ENCODE measurements at places on chromosomes 5 and 9.

DNA sequence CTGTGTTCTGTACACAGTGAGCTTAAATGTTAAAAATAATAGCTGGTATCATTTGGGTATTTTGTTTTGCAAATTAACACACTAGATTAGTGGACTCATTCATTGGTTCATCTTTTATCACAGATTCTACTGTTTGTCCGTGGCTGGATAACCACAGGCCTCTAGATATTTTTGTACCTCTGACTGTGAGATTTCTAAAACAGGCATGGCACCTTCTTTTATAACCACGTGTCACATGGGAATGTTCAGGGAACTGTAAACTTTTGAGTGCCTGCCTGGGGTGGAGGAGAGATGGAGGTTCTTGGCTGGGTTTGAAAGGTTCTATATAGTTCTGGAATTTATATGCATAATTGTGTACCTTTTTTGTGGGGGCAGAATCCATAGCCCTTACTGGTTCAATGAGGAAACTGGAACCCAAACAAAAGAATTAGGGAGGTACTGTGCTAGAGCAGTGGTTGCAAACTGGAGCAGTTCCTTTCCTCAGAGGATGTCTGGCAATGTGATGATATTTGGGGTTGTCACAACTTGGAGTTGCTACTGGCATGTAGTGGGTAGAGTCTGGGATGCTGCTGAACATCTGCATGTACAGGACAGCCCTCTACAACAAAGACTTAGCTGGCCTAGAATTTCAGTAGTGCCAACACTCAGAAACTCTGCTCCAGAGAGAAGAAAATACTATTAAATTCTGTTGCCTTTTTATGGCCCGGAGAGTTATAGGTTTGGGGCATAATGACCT lies 16.9 kb downstream of the TLE4 start:
- peaks cover 4% of the 10 kb centered on the region for H3K36me3 ChIP-seq
- DNase-seq = no peak
- peaks cover 65% of the 10 kb centered on the region for H3K4me1 ChIP-seq
- no peak overlapping the region for H3K27ac ChIP-seq

DNA sequence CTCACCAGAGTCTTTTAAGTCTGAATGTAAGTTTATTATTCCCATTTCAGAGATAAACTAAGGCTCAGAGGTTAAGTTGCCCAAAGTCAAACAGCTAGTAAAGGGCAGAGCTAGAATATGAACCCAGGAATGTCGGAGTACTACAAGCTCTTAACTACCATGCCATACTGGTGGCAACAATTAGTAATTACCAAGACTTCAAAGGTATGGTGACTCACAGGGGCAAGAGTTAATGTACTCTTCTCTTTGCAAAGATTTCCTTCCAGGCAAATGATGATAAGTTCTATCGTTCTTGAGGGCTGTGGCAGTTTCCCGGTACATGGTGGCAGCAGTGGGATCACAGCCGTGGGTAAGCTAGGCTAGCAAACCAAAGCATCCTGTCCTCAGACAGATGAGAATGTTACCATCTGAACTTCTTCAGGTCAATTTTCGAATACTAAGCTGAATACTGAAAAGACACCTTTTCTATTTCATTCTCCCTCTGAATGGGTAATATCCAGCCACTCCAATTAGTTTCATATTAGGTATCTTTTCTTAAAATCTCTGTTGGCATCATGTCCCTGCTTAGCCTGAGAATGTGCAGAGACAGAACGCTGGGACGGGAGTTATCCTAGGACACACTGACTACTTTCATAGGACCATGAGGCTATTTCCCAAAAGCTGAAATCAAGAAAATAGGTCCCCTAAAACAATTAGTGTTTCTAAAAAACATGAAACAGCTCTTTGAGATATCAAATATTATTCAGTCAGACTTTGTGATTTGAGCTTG lies 117.0 kb upstream of the NR5A1 start:
- peaks cover 23% of the 10 kb centered on the region for H3K4me1 ChIP-seq
- no peak overlapping the region for H3K4me3 ChIP-seq
- DNase-seq = no peak
- H3K27me3 ChIP-seq = peaks cover 9% of the 10 kb centered on the region

- no peaks in the 10 kb centered on the region for H3K36me3 ChIP-seq
- no peak for DNase-seq
- H3K4me1 ChIP-seq = no peaks in the 10 kb centered on the region
- no peaks in the 10 kb centered on the region for H3K27me3 ChIP-seq
- no peak overlapping the region for H3K27ac ChIP-seq
- H3K4me3 ChIP-seq = no peak overlapping the region
Measured at GRCh38 chr5:125331987-125332598, 585.7 kb upstream of the ZNF608 start.

- H3K27ac ChIP-seq = no peak overlapping the region
- no peak overlapping the region for H3K4me3 ChIP-seq
- H3K36me3 ChIP-seq = peaks cover 2% of the 10 kb centered on the region
- no peaks in the 10 kb centered on the region for H3K27me3 ChIP-seq
- H3K4me1 ChIP-seq = no peaks in the 10 kb centered on the region
- no peak for DNase-seq
Measured at GRCh38 chr9:13728131-13728530, 448.6 kb upstream of the MPDZ start.

DNA sequence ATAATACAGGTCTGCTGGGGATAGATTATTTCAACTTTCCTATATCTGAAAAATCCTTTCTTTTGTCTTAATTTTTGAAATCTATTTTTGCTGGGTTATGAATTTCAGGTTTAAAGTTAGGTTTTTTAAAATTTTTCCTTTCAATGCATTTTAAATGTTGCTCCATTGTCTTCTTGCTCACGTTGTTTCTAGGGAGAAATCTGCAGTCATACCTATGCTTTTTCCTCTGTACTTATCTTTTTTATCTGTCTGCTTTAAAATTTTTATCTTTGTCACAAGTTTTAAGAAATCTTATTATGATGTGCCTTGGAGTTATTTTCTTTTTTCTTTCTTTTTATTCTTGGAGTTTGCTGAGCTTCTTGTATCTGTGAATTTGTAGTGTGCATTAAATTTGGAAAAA lies 412.0 kb upstream of the KIF2A start:
- no peak for DNase-seq
- no peaks in the 10 kb centered on the region for H3K27me3 ChIP-seq
- no peaks in the 10 kb centered on the region for H3K36me3 ChIP-seq
- no peaks in the 10 kb centered on the region for H3K4me1 ChIP-seq
- no peak overlapping the region for H3K27ac ChIP-seq
- H3K4me3 ChIP-seq = no peak overlapping the region

DNA sequence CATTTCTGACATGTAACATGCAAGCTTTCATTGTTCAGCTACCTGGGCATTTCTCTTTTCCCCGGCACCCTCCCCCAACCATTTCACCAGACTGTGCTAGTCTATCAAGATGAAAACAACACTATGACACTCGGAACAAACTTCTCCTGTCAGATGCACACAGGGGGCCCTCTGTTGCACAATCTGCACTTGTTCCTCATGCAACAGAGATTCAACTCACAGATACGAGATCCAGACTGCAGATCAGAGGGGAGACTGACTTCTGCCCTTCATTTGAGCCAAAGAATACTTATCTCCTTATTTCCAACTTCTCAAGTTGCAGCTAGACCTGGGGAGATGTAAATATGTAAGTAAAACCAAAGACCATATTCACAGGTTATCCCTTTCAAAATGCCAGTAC lies 15.7 kb upstream of the FST start:
- H3K4me3 ChIP-seq = no peak overlapping the region
- no peaks in the 10 kb centered on the region for H3K4me1 ChIP-seq
- DNase-seq = no peak
- no peak overlapping the region for H3K27ac ChIP-seq

DNA sequence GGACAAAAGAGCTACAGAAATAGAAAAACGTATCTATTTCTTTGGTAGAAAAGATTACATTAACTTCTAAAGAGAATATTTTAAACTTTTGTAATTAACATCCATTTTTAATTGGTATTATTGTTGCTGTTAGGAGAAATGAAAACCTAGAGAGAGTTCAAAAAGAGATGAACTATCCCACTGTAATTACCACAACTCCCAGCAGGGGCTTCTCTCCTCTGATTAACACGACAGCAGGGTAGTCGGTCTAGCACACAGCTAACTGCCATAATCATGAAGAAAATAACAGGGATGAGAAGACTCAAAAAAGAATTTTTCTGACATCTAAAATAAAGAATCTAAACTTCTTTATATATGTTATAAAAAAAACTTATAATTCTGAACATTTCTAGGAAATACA lies 86.2 kb upstream of the CDH9 start:
- H3K27me3 ChIP-seq = no peaks in the 10 kb centered on the region
- no peak for DNase-seq
- no peak overlapping the region for H3K27ac ChIP-seq
- no peaks in the 10 kb centered on the region for H3K4me1 ChIP-seq

- no peak overlapping the region for H3K4me3 ChIP-seq
- H3K27me3 ChIP-seq = peaks cover 53% of the 10 kb centered on the region
- H3K27ac ChIP-seq = no peak overlapping the region
- no peaks in the 10 kb centered on the region for H3K36me3 ChIP-seq
Measured at GRCh38 chr5:944992-945685, 52.5 kb downstream of the TRIP13 start.

GRCh38 chr5:60333005-60333571 lies 366.9 kb downstream of the DEPDC1B start:
- no peak overlapping the region for H3K27ac ChIP-seq
- H3K4me3 ChIP-seq = no peak overlapping the region
- no peak for DNase-seq
- no peaks in the 10 kb centered on the region for H3K27me3 ChIP-seq
- no peaks in the 10 kb centered on the region for H3K4me1 ChIP-seq

- no peak overlapping the region for H3K27ac ChIP-seq
- DNase-seq = no peak
- H3K4me1 ChIP-seq = no peaks in the 10 kb centered on the region
- H3K36me3 ChIP-seq = no peaks in the 10 kb centered on the region
- H3K4me3 ChIP-seq = no peak overlapping the region
Measured at GRCh38 chr5:174090129-174090528, 44.6 kb downstream of the NSG2 start.

DNA sequence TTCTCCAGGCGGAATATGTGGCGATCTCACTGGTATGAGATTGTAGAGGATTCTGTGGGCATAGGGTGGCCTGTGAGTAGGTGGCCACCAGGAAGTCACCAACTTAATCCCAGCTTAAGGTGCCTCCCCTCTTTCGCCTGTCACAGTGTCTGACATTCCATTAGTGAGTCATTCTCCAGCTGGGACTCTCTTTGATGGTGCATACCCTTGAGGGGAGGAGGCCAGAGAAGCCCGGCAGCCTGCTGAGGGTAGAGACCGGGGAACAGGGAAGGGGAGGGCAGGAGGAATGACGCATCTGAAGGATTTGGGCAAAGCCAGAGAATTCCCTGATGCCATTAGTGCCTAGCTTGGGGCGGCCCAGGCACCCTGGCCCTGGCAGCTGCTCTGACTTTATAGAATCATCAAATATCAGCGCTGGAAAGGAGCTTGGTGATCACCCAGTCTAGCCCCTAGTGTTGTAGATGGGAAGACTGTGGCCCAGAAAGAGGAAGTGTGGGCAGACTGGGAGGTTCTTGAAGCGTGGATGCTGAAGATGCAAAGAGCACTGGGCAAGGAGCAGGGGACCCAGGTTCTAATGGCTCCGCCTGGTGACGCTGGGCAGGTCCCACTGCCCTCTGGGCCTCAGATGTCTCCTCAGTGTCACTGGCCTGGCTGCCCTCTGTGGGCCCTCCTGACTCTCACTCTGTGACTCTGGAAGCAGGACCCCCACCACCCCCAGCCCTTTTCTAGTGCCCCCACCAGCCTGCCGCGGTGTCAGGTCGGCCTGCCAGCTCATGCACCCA lies 41.4 kb downstream of the DAB2IP start:
- H3K27ac ChIP-seq = no peak overlapping the region
- no peak for DNase-seq
- H3K4me1 ChIP-seq = peaks cover 6% of the 10 kb centered on the region
- peaks cover 11% of the 10 kb centered on the region for H3K27me3 ChIP-seq
- no peak overlapping the region for H3K4me3 ChIP-seq

GRCh38 chr5:150774145-150774544 lies 4.4 kb upstream of the SMIM3 start:
- peaks cover 2% of the 10 kb centered on the region for H3K36me3 ChIP-seq
- no peak for DNase-seq
- H3K27me3 ChIP-seq = peaks cover 14% of the 10 kb centered on the region
- H3K4me3 ChIP-seq = no peak overlapping the region

- H3K4me3 ChIP-seq = no peak overlapping the region
- H3K27me3 ChIP-seq = peaks cover 25% of the 10 kb centered on the region
- no peak overlapping the region for H3K27ac ChIP-seq
- no peaks in the 10 kb centered on the region for H3K4me1 ChIP-seq
Measured at GRCh38 chr9:89065921-89066320, 74.7 kb downstream of the S1PR3 start.

DNA sequence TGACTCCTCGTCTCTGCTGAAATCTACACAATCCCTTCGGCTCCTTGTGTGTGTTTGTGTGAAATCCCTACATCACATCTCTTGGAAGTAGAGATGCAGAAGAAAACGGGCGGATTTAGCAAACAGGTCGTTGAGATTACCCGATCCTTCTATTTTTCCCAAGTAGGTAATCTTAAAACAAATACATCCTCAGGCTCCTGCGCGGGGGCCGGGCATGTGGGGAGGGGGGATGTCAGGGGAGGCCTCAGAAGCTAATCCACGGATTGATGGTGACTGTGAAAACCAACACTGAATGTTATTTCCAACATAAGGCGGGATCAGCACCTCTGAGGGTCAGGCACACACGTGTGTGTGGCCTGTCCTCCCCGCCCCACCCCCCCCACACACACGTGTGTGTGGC lies 137.8 kb downstream of the ROR2 start:
- H3K4me3 ChIP-seq = no peak overlapping the region
- no peak for DNase-seq
- no peak overlapping the region for H3K27ac ChIP-seq
- peaks cover 6% of the 10 kb centered on the region for H3K27me3 ChIP-seq

DNA sequence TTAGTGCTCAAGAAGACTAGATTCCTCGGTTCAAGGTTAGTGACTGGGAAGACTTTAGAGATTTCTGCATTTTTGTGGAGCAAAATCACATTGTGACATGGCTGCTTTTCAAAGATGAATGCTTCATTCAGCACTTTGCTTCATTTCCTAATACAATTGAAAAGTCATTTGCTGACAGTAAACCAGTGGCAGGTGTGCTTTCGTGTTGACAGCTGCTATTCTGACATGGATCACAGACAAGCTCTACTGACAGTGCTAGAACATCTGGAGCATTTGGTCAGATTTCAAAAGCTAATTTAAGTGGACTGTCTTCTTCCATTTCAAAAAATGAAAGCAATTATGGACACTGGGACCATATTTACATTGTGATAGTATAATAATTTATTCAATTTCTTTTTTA lies 1060.1 kb downstream of the PTPRD start:
- H3K27ac ChIP-seq = no peak overlapping the region
- H3K27me3 ChIP-seq = no peaks in the 10 kb centered on the region
- no peak for DNase-seq
- H3K4me1 ChIP-seq = no peaks in the 10 kb centered on the region
- no peaks in the 10 kb centered on the region for H3K36me3 ChIP-seq

DNA sequence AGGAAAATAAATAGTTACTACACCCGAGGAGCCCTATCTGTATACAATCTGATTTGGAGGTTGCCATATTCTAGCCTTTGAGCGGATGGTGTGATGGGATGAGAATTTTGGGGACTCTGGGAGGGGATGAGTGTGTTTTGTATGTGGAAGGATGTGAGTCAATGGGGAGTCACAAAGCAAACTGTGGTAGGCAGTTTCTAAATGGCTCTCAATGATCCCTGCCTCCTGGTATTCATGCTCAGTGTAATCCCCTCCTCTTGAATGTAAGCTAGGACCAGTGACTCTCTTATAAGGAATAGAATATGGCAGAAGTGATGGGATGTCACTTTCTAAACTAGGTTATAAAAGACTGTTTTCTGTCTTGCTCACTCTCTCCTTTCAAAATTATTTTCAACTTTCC lies 205.7 kb upstream of the RIOK2 start:
- H3K4me1 ChIP-seq = no peaks in the 10 kb centered on the region
- H3K27ac ChIP-seq = no peak overlapping the region
- no peak overlapping the region for H3K4me3 ChIP-seq
- DNase-seq = no peak
- no peaks in the 10 kb centered on the region for H3K27me3 ChIP-seq
- no peaks in the 10 kb centered on the region for H3K36me3 ChIP-seq
